ENCODE measurements at places on chromosomes 13 and 19.

- DNase-seq = no peak
Observed at GRCh38 chr13:71831716-71832115, 35.3 kb downstream of the DACH1 start.

DNA sequence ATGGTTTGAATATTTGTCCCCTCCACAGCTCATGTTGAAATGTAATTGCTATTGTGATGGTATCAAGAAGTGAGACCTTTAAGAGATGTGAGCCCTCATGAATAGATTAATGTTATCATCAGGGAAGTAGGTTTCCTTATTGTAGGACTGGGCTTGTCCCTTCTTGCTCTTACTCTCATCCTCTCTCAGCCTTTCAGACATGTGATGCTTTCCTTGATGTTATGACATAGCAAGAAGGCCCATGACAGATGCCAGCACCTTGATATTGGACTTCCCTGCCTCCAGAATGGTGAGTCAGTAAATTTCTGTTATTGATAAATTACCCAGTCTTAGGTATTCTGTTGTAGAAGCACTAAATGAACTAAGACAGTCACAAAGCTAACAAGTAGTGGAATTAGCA lies 5.7 kb upstream of the ZMYM2 start:
- no peak for DNase-seq

GRCh38 chr19:30212574-30212973 lies 159.6 kb upstream of the ZNF536 start:
- DNase-seq = no peak

GRCh38 chr13:40172149-40172591 lies 494.3 kb downstream of the FOXO1 start:
- no peak for DNase-seq

GRCh38 chr13:93145199-93145598 lies 81.4 kb upstream of the GPC6 start:
- no peak for DNase-seq

DNA sequence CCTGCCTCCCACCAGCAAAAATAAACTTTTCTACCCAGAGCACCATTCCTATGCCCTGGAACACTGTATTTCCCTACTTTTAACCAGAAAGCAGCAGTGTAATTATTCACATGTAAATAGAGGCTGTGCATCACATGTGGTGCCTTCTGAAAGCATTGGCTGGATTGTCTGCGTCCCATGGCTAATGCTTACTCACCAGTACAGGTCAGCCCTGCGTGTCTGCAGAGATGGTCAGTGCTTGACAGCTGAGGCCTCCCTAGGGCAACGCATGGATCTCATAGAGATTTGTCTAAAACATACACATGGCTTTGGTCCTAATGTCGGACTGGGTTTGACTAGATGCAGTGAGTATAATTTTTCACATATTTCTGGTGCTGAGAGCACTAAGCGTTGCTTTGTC lies 64.2 kb downstream of the DPY19L3 start:
- no peak for DNase-seq

- no peak for DNase-seq
Observed at GRCh38 chr13:43469791-43470190, 317.0 kb downstream of the ENOX1 start.

DNA sequence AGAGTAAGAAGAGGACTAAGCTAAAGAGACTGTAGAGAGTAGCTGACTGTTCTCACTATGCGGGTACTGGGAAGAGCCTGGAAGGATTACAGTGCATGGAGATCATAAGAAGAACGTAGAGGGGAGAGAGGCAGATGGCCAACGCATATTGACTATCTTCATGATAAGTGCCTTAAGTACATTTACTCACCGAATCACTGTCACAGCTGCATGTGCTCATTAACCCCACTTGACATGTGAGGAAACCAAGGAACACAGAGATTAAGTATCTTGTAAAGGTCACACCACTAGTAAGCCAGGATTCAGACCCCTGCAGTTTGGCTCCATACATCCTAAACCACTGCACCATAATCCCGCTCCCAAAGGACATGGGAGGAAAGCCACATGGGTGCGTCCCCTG lies 34.1 kb downstream of the SMAD9 start:
- no peak for DNase-seq

DNA sequence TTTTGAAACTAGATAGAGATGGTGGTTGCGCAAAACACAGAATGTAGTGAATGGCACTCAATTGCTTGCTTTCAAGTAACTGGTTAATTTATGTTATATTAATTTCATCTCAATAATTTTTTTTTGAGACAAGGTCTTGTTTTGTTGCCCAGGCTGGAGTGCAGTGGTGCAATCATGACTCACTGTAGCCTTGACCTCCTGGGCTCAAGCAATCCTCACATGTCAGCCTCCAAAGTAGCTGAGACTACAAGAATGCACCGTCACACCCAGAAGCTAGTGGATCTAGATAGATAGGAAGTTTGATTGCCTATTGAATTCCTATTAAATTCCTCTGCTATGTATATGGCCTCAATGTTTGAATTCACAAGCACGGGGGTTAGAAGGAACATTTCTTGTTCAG lies 26.4 kb upstream of the ADGRE2 start:
- DNase-seq = no peak

GRCh38 chr19:8088752-8089663 lies 36.4 kb downstream of the CCL25 start:
- DNase-seq = no peak

GRCh38 chr13:27130979-27131623 lies 40.5 kb downstream of the USP12 start:
- no peak for DNase-seq

- DNase-seq = peak; percentile 89
Observed at GRCh38 chr19:43765109-43765876, 10.5 kb upstream of the SMG9 start.

GRCh38 chr19:21483589-21484170 lies 21.7 kb upstream of the ZNF429 start:
- DNase-seq = no peak

DNA sequence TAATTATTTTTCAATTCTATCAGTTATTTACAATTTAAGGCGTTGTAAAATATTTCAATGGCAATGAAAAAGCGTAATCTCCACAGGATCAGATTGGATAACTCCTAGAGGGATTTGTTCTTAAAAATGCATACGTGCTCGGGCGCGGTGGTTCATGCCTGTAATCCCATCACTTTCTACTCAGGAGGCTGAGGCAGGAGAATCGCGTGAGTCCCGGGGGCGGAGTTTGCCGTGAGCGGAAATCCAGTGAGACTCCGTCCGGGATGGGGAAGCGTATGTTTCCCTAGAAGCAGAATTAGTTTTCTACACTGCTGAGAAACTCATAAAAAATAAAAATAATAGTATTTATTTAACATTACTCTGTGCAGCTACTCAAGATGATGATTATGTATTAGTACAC lies 917.8 kb upstream of the PCDH20 start:
- no peak for DNase-seq

DNA sequence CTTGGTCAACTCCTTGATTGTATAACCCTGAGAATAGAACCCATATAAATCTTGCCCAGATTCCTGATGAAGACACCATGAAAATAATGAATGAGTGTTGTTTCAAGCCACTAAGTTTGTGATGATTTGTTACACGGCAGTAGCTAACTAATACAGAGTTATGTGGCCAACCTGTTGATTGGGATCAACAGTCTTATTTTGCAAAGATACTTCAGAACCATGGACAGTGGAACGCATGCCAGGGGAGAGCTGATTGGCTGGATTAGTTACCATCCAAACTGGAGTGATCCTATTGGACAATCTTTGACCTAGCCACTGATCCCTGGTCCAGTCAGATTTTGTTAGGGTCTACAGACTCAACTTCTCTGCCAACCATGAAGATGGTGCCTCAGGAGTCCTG lies 26.6 kb downstream of the CD70 start:
- no peak for DNase-seq

DNA sequence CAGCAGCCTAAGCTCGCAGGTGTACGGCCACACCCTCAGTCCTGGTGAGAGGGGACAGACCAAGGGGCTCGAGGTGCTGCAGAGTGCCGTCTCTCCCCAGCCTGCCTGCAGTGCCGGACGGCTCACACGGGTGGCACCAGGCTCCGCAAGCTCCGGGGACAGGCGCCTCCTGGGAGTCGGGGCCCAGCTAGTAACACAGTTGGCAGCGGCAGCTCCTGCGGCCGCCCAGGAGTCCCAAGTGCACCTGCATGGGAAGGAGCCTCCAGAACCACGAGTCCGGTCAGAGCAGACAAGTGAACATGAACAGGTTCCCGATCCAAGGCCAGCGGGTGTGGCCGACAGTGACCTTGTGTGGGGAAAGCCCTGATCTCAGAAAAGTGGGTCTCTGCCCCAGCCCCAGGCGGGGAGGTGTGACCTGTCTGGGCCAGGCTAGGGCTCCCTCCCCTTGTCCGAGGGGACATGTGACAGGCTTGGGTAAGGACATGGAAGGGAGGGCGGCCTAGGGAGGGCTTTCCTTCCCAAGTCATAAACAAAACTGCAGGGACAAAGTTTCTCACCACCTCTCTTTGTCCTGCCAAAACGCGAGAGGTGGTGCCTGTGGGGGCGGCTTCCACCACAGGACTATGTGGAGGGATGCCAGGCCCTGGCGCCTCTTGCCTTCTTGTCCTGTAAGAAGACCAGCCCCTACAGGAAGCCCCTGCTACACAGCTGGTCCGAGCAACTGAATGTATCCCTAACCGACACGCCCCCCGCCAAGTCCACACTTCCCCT lies 46.5 kb downstream of the MLLT1 start:
- DNase-seq = no peak

DNA sequence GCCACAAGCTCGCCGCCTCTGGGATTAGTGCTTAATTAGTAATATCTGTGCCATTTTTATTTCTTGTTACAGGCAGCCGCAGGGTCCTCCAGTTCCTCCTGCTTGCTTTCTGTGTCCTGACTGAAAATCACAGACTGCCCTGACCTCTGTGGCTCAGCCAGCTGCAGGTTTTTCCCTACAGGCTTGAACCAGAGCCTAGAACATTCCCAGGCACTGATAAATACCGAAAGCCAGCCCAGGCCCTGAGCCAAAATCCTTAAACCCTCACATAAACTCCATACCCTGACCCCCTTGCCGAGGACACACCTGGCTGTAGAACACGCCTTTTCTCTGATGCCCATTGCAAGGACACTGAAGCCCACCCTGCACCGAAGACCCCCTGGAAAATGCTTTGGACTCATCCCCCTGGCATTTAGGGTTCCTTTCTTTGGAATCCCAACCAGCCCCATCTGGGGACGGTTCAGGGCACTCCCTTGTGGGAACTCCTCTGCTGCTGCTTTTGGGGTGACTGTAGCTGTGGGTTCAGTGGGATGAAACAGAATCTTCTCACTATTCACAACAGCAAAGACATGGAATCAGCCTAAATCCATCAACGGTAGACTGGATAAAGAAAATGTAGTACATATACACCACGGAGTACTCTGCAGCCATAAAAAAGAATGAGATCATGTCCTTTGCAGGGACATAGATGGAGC lies 15.5 kb downstream of the DPP9 start:
- no peak for DNase-seq

DNA sequence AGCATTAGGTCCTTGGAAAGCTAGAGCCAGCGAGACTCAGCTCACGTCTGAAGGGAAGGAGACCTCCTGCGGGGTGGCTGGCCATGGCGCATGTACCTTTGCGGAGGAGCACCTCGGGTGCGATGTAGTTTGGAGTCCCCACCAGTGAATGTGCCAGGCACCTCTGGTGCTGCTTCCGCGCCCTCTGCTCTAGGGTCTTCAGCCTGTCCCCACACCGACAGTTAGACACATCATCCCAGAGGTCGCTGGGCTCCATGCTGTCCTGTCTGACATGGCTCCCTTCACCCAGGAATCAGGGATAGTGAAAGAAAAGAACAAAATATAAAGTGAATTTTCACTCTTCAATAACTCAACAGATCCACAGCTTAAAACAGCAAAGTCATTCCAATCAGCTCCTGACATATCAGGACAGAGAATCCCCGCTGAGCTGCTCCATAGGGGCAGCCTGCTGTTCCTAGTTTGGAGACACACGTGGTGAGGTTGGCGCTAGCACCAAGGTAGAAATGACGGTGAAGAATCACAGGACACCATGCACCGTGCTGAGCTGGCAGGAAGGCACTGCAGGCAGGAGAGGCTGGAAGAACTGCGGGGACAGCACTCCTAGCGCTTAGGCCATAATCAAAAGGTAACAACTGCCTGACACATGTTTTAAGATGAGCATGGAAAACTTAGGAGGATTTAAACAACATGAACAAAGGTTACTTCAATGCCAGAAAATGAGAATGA lies 79.0 kb upstream of the XPO4 start:
- no peak for DNase-seq

DNA sequence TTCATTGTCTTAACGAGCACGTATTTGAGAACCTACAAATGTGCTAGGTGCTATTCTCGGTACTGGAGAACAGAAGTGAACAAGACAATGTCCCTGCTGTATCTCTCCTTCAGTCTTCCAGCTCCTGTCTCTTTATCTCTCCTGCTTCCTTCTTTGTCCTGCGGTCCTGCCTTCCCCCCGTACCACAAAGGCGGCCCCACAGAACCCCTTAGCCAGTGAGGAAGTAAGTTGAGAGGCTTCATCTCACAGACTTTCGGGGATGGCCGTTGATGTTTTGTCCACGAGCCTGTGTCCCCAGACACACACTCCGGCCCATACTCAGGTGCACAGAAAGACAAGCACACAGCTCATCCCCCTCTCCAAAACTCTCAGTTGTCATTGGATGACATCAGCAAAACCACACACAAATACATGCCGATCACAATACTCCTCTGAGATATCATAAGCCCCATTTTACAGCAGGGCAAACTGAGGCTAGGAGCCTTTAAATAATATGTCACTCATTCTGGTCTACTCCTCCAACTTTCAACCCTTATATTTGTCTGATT lies 507 bp upstream of the SWSAP1 start:
- no peak for DNase-seq

DNA sequence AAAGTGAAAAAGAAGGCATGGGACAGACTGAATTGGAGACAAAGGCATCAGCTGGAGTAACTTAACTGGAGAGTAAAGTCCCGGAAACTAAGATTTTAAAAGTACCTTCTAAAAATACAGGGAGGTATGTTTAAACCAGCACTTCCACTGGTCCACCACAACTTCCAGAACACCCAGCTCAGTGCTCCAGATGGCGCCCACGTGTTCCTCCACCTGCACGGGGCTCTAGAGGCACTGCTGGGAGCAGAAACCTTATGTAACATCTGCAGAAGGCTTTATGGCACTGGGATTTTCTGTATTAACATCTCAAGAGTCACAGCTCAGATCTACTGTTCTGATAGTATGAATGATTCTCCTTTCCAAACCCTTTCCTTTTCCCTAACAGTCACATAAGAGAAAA lies 252.1 kb downstream of the DCLK1 start:
- no peak for DNase-seq

GRCh38 chr13:71210861-71211260 lies 656.1 kb downstream of the DACH1 start:
- DNase-seq = no peak

All from fibroblast of skin of left quadriceps (primary cell).